ENCODE measurements at places on chromosomes 3 and 15.

- DNase-seq, result no peak
These were observed 69.4 kb downstream of the BFSP2 start for GRCh38 chr3:133469140-133469731.

- no peak for DNase-seq
These were observed 3.6 kb downstream of the HGD start for GRCh38 chr3:120678331-120678947.

DNA sequence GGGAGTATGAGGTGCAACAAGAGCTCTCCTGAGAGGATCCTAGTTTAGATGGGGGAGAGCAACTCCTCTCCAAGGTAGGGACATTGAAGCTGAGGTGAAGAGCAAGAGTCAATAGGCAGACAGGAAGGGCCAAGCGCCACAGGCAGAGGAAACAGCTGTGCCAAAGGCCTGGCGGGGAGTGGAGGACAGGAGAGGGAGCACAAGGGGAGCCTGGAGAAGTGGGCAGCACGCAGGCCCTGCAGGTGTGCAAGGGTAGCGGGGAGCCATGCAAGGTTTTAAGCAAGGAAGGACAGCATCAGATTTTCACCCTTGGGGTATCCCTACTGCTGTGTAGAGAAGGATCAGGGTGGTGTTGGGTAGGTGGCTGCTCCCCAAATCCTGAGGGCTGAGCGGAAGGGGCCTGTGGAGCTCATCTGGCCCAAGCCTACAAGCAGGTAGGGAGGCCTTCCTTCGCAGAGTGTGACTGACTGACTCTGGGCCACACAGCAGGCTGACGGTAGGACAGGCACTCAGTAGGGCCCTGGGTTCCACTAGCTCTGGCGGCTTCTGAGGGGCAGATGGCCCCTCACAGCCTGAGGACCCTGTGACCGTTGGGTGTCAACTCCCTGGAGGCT lies 13.3 kb downstream of the CHST13 start:
- no peak for DNase-seq

GRCh38 chr3:99126316-99126715 lies 224.8 kb upstream of the DCBLD2 start:
- no peak for DNase-seq

DNA sequence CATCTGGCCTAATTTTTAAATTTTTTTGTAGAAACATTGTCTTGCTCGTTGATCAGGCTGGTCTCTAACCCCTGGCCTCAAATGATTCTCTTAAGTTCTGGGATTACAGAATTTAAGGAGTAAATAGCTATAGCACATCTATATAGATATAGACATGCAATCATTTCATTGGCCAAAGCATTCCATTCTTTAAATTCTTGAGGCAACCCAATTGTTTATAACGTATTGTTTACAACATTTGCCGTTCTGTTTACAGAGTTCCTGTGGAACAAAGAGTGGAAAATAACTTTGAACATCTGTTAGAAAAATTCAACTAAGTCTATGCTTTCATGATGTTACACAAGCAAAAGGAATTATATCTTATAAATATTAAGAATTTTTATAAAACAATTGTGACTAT lies 205.2 kb upstream of the ROBO2 start:
- no peak for DNase-seq

DNA sequence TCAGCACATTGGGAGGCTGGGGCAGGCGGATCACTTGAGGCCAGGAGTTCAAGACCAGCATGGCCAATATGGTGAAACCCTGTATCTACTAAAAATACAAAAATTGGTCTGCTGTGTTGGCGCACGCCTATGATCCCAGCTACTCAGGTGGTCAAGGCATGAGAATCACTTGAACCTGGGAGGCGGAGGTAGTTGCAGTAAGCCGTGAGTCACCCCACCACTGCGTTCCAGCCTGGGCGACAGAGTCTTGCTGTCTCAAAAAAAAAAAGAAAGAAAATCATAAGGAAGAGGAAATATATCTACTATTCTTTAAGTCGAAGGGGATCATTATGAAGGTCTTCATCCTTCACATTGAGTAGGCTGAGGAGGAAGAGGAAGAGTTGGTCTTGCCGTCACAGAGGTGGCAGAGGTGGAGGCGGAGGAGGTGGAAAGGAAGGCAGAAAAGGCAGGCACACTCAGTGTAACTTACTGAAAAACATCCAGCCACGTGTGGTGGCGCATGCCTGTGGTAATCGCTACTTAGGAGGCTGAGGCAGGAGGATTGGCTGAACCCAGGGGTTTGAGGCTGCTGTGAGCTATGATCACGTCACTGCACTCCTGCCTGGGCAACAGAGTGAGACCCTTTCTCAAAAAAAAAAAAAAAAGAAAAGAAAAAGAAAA lies 14.2 kb downstream of the CSK start:
- DNase-seq, result no peak

Measured in NCI-H510A (cell line).